ENCODE measurements at places on chromosomes 4 and X. TPM values are rescaled to one million over a fixed set of nuclear protein-coding genes. Genes with fewer than 3 reads are reported as not detected.

- no peaks in the 10 kb centered on the region for H3K4me1 ChIP-seq
- H3K27ac ChIP-seq: no peak overlapping the region
- no peak for DNase-seq
- H3K36me3 ChIP-seq: no peaks in the 10 kb centered on the region
Measured at GRCh38 chr4:15488658-15489470, 19.2 kb downstream of the CC2D2A start.

- no peak for DNase-seq
- no peaks in the 10 kb centered on the region for H3K36me3 ChIP-seq
- no peaks in the 10 kb centered on the region for H3K27me3 ChIP-seq
Measured at GRCh38 chr4:175946472-175947116, 119.0 kb upstream of the WDR17 start.

DNA sequence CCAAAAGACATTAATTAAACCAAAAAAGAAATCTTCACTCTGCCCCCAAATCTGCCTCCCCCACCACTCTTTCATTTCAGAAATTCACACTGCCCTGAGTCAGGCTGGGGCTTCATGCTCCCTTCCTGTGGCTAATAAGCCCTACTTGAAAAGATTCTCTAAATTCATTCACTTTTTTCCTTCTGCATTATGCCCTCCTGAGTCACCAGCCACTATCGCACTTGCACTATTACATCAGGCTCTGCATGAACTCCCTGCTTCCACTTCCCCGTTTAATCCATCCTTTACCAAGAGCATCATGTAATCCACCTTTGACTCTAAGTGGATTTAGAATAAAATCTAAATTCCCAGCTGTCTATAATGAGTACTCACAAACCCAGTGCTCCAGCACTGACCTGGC is 295.4 kb upstream of the KLF3 start:
- H3K27ac ChIP-seq: no peak overlapping the region
- H3K4me3 ChIP-seq: no peak overlapping the region
- H3K4me1 ChIP-seq: no peaks in the 10 kb centered on the region
- no peak for DNase-seq

DNA sequence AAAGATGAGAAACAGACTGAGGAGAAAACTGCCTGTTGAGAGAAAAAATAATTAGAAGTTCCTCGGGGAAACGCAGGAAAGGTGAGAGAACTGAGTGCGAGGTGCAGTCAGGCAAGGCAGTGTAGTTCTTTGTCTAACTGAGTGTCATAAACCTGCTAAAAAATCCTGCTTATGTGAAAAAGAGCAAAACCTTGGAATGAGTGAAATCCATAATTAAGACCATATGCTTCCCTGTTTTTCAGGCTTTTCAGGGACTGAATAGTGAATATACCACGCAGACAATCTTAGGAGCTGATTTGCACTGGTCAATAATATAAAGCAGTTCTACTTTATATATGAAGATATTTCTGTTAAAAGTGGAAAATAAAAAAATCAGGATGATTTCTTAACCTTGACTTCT is 104.9 kb downstream of the RASGEF1B start:
- no peaks in the 10 kb centered on the region for H3K36me3 ChIP-seq
- no peaks in the 10 kb centered on the region for H3K4me1 ChIP-seq
- H3K4me3 ChIP-seq: no peak overlapping the region
- H3K27ac ChIP-seq: no peak overlapping the region
- no peak for DNase-seq

GRCh38 chr4:79013756-79014155 is 74.5 kb upstream of the PAQR3 start:
- no peak overlapping the region for H3K4me3 ChIP-seq
- no peaks in the 10 kb centered on the region for H3K27me3 ChIP-seq
- H3K36me3 ChIP-seq: no peaks in the 10 kb centered on the region
- H3K27ac ChIP-seq: no peak overlapping the region
- no peak for DNase-seq
- no peaks in the 10 kb centered on the region for H3K4me1 ChIP-seq

DNA sequence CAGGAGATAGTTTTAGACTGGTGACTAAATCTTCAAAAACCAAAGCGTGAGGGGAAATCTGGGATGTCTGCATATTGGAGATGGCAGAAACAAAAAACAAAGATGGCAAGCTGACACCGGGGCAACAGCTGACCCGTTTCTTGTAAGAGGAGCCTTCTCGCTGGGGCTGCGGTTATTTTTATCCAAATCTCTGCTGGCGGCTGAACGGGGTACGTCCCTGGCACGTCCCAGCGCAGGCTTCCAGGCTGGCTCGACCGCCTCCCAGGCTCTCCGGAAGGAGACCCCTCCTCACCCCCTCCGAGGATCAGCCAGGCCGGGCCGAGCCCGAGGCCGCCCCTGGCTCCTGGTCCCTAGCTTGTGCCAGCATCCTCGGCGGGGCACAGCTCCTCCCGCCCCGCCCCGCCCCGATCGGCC is 403 bp downstream of the SGCB start:
- H3K4me3 ChIP-seq: peak overlapping the region; percentile 60
- H3K36me3 ChIP-seq: no peaks in the 10 kb centered on the region
- H3K4me1 ChIP-seq: peaks cover 28% of the 10 kb centered on the region
- H3K27me3 ChIP-seq: no peaks in the 10 kb centered on the region
- peak; percentile 21 for DNase-seq

The H2BW2 gene
- total RNA-seq: not detected

DNA sequence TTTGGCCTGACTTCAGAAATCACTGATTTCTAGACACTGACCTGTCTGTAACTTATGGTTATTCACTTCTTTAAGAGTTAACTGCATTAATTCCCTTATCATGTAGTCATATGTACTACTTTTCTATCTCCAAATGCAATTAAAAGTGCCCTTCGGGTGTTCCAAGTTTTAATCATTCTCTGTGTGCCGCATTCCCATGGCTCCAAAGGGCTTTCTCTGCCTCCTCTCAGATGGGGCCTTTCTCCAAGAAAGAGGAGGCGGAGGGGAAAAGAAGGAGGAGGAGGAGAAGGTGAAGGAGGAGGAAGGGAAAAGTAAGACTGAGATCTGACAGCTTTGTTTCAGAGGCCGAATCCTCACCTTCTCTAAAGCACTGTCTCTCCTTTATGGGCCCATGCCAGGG is 325.8 kb downstream of the LDB2 start:
- H3K27me3 ChIP-seq: no peaks in the 10 kb centered on the region
- H3K36me3 ChIP-seq: no peaks in the 10 kb centered on the region
- DNase-seq: no peak
- H3K4me3 ChIP-seq: no peak overlapping the region
- no peaks in the 10 kb centered on the region for H3K4me1 ChIP-seq

GRCh38 chr4:138320831-138321230 is 78.7 kb upstream of the SLC7A11 start:
- H3K27ac ChIP-seq: no peak overlapping the region
- no peaks in the 10 kb centered on the region for H3K4me1 ChIP-seq

DNA sequence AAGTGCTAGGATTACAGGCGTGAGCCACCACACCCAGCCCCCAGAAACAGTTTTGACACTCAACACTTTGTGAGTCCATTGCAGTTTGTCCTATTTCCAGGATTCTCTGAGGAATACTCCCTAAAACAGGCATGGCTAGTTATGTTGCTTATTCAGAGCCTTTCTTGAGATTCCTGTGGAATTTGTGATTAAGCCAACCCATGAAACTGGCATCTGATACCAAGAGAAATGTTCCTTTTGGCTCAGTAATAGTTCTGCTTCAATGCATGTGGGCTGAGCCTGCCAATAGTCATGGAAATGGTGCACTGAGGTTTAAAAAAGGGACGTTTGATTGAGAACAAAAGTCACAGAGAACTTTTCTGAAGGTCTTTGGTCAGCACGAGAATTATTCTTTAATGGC is 241.7 kb downstream of the PPP1R2C start:
- H3K4me1 ChIP-seq: no peaks in the 10 kb centered on the region
- no peaks in the 10 kb centered on the region for H3K27me3 ChIP-seq
- H3K4me3 ChIP-seq: no peak overlapping the region
- DNase-seq: no peak

The JAKMIP1 gene
- total RNA-seq: 0.14 TPM

DNA sequence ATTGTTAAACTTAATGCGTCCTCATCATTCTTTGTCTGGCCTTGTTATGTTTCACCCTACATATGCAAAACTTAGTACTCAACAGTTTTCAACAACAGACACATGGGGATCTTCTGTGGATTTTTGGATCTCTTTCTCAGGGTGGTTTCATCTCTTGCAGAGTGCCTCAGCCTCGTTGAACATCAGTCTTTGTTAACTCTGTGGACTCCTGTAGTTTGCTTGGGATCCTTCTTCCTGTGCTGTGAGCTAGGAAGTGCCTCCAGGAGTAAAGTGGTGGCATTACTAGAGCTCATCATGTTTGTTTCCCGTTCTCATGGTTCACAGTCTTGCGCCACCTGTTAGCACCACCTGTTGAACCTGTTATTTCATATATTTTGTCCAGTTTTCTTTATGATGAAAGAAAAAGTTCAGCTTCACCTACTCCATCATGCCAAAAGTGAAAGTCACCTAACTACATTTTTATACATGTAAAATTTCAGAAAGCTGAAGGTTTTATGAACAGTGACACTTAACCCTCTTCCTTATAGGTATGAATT is 27.5 kb upstream of the NDUFC1 start:
- peaks cover 14% of the 10 kb centered on the region for H3K4me1 ChIP-seq
- H3K36me3 ChIP-seq: peaks cover 4% of the 10 kb centered on the region

The VCX gene
- not detected for total RNA-seq

The CDX4 gene
- total RNA-seq: not detected

DNA sequence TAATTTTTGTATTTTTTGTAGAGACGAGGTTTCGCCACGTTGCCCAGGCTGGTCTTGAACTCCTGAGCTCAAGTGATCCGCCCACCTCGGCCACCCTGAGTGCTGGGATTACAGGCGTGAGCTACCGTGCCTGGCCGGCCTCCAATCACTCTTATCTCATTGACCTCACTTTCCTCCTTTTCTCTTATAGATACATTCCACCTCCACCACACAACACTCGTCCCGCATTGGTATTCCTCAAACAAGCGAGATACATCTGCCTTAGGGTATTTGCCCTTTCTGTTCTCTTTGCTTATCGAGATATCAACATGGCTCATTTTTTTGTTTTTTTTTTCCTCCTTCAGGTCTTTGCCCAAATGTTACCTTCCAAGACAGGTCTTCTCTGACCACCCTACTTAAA is 1.8 kb upstream of the PRPS1 start:
- no peak for DNase-seq
- no peaks in the 10 kb centered on the region for H3K27me3 ChIP-seq
- no peak overlapping the region for H3K4me3 ChIP-seq
- no peaks in the 10 kb centered on the region for H3K4me1 ChIP-seq
- H3K36me3 ChIP-seq: no peaks in the 10 kb centered on the region

The CWH43 gene
- not detected for total RNA-seq

The HMX1 gene
- total RNA-seq: not detected

DNA sequence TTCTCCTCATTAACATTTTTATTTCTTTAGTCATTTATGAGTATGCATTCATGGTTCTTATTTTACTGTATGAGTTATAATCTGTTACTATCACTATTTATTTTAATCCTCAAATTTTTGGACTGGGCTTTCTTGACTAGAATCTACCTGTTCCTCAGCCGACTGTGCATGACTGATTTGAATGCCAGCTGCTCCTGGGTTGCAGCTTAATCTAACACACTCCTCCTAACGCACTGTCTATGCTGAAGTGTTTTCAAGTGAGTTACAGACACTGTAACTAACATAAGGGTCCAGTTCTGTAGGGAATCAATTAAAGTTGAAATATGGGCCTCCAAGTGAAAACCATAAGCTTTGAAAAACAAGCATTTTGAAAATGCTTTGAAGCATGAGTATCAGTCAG is 137.4 kb upstream of the ARSJ start:
- H3K4me1 ChIP-seq: no peaks in the 10 kb centered on the region
- no peaks in the 10 kb centered on the region for H3K27me3 ChIP-seq
- H3K36me3 ChIP-seq: no peaks in the 10 kb centered on the region
- H3K27ac ChIP-seq: no peak overlapping the region
- no peak overlapping the region for H3K4me3 ChIP-seq

GRCh38 chr4:163201358-163201757 is 34.7 kb upstream of the NAF1 start:
- H3K27ac ChIP-seq: no peak overlapping the region
- DNase-seq: no peak
- no peaks in the 10 kb centered on the region for H3K27me3 ChIP-seq

The HPGD gene
- 19.0 TPM for total RNA-seq

The PPP1R3F gene
- 6.8 TPM for total RNA-seq

The RBM46 gene
- not detected for total RNA-seq

The SULT1E1 gene
- total RNA-seq: 39.5 TPM

The TLR2 gene
- total RNA-seq: 37.5 TPM

DNA sequence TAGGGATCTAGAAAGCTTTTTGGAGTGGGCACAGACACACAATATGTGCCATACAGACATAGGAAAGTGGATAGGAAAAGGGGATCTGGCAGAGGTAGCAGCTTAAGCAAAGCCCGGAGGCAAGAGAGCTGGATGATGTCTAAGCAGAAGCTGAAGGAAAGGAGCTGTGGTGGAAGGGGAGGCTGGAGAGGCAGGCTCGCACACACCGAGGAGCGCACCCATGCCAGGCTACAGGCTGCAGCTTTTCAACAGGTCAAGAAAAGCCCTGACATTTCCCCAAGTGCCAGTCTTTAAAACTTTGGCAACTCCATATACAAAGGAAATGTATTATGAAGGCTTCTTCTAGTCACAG is 67.4 kb downstream of the SOWAHB start:
- H3K4me1 ChIP-seq: peaks cover 11% of the 10 kb centered on the region
- DNase-seq: no peak
- no peaks in the 10 kb centered on the region for H3K36me3 ChIP-seq
- no peaks in the 10 kb centered on the region for H3K27me3 ChIP-seq
- no peak overlapping the region for H3K4me3 ChIP-seq

- no peak for DNase-seq
- H3K27me3 ChIP-seq: no peaks in the 10 kb centered on the region
- no peaks in the 10 kb centered on the region for H3K4me1 ChIP-seq
Measured at GRCh38 chr4:119898211-119898610, 168.4 kb downstream of the MAD2L1 start.

The GABRA4 gene
- total RNA-seq: not detected

DNA sequence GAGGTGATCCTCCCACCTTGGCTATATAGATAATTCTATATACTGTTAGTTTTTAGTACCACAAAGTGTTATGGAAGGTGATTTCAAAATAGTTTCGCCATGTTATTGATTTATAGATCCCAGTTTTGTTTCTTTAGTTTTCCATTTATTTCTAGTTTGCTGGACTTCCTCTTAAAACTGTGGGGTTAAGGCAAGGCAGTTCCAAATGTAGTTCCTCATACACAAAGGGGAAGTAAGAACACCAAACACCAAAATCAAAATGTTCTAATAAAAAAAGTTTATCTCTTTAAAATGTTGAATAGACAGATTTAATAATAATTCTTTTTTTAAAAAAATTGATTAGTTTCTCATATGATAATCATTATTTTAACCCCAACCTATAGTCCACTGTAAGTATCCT is 6.8 kb upstream of the CISD2 start:
- DNase-seq: no peak
- no peaks in the 10 kb centered on the region for H3K27me3 ChIP-seq
- no peaks in the 10 kb centered on the region for H3K4me1 ChIP-seq
- no peaks in the 10 kb centered on the region for H3K36me3 ChIP-seq
- no peak overlapping the region for H3K4me3 ChIP-seq

All from adrenal gland (tissue), 19 donors.